ENCODE measurements at places on chromosomes 1 and 21.

DNA sequence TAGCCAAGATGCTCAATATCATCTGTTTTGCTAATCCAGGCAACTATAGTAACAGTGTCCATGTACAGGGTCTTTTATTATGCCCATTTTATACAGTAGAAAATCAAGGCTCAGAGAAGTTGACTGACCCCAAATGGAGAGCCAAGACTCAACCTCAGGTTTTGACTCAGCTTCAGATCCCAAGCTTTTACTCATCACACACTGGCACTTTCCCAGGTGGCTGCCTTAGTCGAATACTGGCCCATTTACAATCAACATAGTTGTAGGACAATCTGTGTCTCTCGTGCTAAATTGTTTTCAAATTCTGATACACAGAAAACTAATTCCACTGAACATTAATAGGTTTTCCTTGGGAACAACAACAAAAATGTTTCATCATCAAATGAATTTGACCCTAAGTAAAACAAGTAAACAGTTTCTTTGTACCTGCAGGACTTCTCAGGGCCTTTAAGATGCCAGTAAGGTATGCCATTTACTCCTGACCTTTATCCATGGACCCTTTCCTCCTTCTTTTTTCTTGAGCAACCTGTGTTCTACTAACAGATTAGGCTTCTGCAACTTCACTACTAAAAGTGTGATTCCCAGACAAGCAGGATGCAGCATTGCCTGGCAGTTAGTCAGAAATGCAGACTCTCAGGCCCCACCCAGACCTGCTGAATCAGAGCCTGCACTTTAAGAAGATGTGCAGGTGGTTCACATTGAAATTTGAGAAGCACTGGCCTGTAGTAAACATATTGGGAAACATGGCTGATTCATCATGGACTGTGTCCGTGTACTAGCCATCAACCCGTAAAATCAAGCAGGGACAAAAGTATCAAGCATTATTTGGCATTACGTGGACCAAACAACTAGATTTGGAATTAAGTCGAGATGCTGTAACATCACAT lies 128.8 kb downstream of the RRAGC start:
- DNase-seq: no peak

DNA sequence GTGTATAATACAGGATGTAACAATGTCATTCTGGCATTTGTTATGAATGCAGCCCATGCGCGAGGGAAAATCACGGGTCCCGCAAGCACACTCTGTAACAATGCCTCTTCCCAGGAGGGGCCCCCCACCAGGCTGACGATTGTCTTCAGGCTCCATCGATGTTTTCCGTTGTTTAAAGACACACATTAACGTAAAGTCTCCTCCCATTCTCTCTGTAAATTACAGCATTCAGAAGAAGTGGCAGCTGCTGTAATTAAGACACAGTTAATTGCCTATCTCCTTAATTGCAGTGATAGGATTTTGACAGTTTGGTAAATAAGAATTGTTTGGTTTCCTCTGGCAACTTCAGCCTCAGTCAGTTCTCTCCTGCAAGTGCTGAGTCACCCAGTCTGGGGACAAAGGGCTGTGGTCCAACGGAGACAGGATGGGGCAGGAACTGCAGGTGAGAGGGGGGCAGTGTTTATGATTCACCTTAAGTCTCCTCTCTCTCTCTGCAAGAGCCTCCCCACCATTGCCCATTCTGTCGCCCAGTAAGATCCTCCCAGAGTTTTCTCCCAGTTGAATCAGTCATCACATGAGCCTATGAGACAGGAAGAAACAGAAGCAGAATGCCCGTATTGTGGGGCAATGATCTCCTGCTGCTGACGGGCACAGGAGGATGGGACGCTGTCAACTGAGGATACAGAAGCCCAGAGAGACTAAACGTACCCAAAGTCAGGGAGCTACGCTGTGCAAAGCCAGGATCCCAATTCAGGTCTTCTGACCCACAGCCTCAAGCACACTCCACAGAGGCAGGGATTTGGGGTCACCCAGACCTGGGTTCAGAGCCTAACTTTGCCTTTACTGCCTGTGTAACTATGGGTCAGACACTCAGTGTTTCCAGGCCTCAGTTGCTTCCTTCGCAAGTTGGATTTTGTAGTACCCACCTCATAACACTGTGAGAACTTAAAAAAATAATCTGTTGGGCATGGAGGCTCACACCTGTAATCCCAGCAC lies 110.0 kb downstream of the ADSS2 start:
- DNase-seq: peak; percentile 49

- DNase-seq: no peak
Measured at GRCh38 chr1:194830387-194830786, 1644.0 kb upstream of the B3GALT2 start.

DNA sequence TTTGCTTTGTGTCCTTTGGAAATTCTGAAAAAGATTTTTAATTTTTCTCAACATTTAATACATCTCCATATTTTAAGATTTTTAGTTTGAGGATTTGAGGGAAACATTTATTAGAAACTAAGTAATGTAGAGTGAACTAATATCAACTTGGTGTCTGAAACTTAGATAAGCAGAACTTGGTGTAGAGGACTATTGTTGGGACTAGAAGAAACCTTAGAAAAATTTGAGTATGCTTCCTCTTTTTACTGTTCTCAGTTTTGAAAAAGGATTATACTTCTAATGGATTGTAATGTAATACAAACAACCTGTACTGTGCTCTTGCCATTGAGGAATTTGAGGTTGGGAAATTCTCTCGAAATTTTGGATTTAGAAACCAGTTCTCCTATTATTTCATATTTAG lies 2.4 kb downstream of the FNBP1L start:
- DNase-seq: no peak

DNA sequence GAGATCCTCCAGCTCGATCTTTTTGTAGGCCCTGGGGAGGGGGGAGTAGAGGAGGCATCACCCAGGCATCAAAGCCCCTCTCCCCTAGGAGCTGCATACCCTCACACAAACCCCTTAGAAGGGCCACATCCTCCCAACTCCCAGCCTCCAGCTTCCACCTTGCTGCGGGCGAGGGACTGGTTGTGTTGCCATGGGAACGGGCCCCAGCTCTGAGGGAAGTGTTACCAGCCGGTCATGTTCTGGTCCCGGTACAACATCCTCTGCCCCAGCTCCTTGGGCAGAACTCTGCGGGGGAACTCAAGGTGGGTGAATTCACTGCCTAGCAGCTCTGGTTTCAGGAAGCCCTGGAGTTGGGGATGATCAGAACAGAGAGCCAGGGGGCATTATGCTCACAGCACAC lies 4.1 kb downstream of the PPM1J start:
- DNase-seq: no peak

- no peak for DNase-seq
Measured at GRCh38 chr1:27137544-27138075, 17.3 kb downstream of the SLC9A1 start.

GRCh38 chr1:226274138-226274537 lies 34.8 kb downstream of the LIN9 start:
- no peak for DNase-seq

- DNase-seq: no peak
Measured at GRCh38 chr1:87100271-87100670, 185.8 kb downstream of the HS2ST1 start.

DNA sequence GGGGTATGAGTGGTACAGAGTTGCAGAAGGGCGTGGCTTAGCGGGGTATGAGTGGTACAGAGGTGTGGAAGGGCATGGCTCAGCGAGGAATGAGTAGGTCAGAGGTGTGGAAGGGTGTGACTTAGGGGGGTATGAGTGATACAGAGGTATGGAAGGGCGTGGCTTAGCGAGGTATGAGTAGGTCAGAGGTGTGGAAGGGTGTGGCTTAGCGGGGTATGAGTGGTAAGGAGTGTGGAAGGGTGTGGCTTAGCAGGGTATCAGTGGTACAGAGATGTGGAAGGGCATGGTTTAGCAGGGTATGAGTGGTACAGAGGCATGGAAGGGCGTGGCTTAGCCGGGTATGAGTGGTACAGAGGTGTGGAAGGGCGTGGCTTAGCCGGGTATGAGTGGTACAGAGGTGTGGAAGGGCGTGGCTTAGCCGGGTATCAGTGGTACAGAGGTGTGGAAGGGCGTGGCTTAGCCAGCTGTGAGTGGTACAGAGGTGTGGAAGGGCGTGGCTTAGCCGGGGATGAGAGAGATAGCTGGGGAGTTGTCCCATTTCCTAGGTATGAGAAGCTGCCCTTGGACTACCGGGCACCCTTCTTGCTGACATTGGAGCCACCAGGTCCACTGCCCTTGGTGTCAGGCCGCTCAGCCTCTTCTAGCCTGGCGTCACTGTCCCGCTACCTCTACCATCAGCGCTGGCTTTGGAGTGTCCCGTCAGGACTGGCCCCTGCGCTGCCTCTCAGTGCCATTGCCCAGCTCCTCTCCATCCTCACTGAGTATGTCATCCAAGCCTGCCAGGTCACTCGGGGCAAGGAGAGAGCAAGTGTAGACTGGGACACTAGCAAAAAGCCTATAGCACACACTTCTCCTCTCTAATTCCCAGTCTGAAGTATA lies 29.8 kb downstream of the HYI start:
- DNase-seq: no peak

DNA sequence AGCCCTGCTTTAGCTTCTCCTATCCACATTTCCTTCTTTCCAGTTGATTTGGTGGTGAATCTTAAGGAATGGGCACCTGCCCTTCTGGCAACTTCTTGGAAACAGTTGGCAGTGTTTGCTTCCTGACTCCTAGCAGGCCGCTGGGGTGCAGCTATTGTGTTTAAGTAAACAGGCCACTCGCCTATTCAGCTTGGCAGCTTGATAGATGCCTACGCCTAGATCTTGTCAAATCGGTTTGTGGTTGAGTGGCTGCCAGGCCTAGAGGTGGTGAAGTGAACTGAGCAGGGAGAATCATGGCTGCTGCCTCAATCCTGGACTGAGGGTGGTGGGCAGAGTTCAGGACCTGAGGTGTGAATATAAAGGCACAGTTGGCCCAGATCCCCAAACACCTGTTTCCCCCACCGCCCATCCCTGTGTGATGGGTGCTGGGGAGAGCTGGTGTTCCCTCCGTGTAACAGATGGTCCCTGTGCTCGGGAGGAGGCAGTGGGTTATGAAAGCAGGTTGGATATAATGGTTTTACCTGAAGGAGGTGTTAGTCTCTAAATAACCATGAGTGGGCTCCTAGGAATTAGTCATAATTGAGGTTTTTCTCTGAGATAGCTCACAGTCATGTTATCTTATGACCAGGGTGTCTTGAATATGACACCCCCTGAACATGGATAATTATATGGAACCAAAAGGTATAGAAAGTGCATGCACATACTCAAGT lies 940 bp upstream of the PLA2G2C start:
- DNase-seq: no peak

GRCh38 chr1:30299393-30299792 lies 424.0 kb downstream of the MATN1 start:
- no peak for DNase-seq

DNA sequence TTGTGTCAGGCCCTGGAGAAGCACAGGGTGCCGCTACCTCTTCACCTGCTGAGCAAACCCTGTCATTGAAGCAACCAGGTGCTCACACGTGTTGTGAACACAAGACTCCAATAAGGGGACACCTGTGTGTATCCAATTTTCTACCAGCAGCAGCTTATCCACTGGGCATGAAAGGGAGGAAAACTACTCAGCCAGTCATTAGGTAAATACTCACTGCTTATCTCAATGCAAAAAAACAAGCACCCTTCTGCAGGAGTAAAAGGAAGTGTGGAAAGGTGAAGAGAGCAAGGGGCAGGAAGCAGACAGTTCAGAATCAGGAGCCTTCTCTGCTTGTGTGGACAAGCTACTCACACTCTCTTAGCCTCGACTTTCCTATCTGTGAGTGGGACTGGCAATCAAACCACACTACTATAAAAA lies 148.9 kb downstream of the ETS2 start:
- no peak for DNase-seq

DNA sequence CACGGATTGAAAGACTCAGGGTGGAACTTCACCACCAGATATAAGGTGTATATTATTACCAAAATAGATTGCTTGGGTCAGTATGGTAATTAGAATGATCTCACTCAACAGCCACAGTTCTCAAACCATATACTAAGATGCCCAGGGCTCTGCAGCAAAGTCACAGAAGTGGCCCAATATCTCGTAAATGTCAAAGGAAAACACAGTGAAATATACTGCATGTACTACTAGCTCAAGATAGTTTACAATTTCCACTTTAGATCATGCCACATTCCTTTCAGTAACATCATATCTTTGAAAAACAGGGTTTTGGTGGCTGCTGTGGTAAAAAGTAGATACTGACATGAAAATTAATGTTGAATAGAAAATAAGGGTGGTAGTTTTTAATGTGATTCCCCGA lies 180.3 kb upstream of the ATP1B1 start:
- DNase-seq: no peak

- DNase-seq: no peak
Measured at GRCh38 chr1:34885405-34886247, 26.1 kb upstream of the SMIM12 start.

- no peak for DNase-seq
Measured at GRCh38 chr1:246639732-246640131, 73.5 kb downstream of the CNST start.

- DNase-seq: no peak
Measured at GRCh38 chr1:20496241-20496661, 10.2 kb upstream of the CAMK2N1 start.

DNA sequence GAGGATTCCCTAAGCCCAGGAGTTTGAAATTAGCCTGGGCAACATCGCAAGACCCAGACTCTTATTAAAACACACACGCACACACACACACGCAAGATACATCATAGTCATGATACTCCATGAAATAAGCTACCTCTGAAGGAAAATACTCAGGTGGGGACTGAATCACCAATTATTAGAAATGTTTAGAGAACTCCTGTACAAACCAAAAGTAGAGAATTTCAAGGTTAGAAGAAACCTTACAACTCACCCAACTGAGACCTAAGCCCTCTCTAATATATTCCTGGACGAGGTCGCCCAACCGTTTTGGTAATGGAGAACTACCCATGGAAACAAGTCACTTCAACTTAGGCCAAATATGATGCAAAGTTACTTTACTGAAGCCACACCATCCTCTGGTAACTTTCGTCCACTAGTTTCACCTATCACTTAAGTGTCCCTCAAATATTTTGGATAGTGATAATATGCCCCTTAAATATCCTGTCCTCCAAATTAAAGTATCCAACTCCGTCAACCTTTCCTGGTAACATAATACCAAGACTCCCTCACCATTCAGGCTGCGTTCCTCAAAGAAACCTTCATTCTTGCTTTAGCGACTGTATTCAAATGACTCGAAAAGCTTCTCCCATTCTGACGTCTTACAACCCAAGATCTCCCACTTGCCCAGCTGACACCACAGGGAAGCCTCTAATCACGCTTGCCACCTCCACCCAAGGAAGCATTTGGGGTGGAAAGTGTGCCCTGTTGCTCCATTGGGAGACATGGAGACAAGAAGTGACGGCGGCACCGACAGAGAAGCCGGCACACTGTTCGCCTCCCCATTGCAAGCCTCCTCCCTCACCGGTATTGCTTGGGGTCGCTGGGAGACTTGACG lies 856 bp downstream of the NRDC start:
- DNase-seq: no peak

Measured in hippocampal formation (tissue), 2 donors.